ENCODE measurements at places on chromosomes 5 and 9.

- no peak for DNase-seq
Measured at GRCh38 chr9:76610011-76610352, 151.0 kb downstream of the GCNT1 start.

GRCh38 chr5:28703651-28704260, 1665.4 kb upstream of the CDH9 start:
- DNase-seq, result no peak

- DNase-seq, result no peak
Measured at GRCh38 chr9:129465834-129466535, 154.9 kb downstream of the C9orf50 start.

DNA sequence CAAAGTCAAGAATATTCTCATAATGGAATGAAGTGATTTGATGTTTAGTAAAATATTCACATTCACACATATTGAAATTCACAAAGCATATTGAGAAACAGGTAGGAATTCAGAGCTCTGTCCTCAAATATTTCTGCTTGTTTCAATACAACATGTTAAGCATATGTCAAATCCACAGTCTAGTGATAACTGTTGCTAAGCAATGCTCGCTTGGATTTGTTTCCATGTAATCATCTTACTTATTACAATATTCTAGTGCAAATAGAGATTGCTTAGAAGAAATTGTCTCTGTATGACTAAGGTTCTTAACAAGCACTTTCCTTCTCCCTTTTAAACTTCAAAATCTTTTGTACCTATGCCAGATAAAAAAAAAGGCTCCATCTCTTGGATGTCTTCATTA, 995.7 kb downstream of the CDH18 start:
- DNase-seq, result no peak

DNA sequence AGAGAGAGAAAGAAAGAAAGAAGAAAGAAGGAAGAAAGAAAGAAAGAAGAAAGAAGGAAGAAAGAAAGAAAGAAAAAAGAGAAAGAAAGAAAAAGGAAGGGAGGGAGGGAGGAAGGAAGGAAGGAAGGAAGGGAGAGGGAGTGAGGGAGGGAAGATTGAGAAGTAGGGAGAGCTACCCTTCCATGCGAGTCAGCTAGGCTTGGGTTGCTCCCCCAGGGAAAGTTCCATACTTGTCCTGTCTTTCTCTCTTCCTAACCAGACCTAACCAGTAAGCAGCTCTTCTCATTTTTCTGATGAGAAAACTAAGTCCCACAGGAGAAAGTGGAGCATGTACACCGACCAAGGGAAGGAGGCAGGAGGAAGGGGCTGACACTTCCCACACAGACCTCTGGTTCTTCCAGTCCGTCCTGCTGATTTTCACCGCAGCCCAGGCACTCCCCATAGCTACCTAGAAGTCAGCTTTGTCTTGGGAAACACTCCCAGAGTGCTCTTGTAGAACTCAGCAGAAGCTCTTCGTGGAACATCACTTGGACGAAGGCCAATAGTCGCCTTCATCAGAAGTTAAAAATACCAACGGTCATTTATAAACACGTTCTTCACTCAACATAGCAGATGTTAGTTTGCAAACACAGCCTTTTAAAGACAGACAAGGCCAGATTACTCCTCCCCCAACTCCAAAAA, 29.0 kb upstream of the ENTREP1 start:
- no peak for DNase-seq
